Spleen (tissue), 13 donors: ENCODE measurements at places on chromosomes 11 and 22. TPM values are rescaled to one million over a fixed set of nuclear protein-coding genes. Genes with fewer than 3 reads are reported as not detected.

VWCE gene
- 3.2 TPM for total RNA-seq

C11orf86 gene
- total RNA-seq = not detected

MMP1 gene
- total RNA-seq = 8.8 TPM

PRG3 gene
- total RNA-seq = 0.58 TPM

MYEOV gene
- total RNA-seq = 0.51 TPM

GLYATL1B gene
- total RNA-seq = not detected

CRYBB3 gene
- not detected for total RNA-seq

MRGPRE gene
- total RNA-seq = not detected

ART5 gene
- not detected for total RNA-seq

FGF3 gene
- total RNA-seq = not detected

KRTAP5-9 gene
- total RNA-seq = not detected

MFRP gene
- not detected for total RNA-seq

KCNQ1 gene
- 19.0 TPM for total RNA-seq

TMPRSS13 gene
- 1.4 TPM for total RNA-seq

DERL3 gene
- total RNA-seq = 10.2 TPM

ZNF215 gene
- 4.6 TPM for total RNA-seq

CDC42BPG gene
- total RNA-seq = 2.5 TPM

VPREB3 gene
- total RNA-seq = 66.1 TPM

SCGB2A2 gene
- total RNA-seq = not detected
